ENCODE measurements at places on chromosomes 5 and 9. TPM values are rescaled to one million over a fixed set of nuclear protein-coding genes. Genes with fewer than 3 reads are reported as not detected.
A peak's percentile ranks its signal among the peaks of the same experiment; 100 is the strongest.

- H3K27me3 ChIP-seq = peaks cover 2% of the 10 kb centered on the region
- no peak overlapping the region for H3K4me3 ChIP-seq
- H3K36me3 ChIP-seq = no peaks in the 10 kb centered on the region
- DNase-seq = no peak
- H3K4me1 ChIP-seq = peaks cover 7% of the 10 kb centered on the region
Observed at GRCh38 chr9:4750023-4750673, 9.1 kb upstream of the AK3 start.

GRCh38 chr5:54171645-54172384 is 138.6 kb downstream of the ARL15 start:
- no peaks in the 10 kb centered on the region for H3K27me3 ChIP-seq
- H3K36me3 ChIP-seq = peaks cover 3% of the 10 kb centered on the region
- no peak overlapping the region for H3K27ac ChIP-seq

DNA sequence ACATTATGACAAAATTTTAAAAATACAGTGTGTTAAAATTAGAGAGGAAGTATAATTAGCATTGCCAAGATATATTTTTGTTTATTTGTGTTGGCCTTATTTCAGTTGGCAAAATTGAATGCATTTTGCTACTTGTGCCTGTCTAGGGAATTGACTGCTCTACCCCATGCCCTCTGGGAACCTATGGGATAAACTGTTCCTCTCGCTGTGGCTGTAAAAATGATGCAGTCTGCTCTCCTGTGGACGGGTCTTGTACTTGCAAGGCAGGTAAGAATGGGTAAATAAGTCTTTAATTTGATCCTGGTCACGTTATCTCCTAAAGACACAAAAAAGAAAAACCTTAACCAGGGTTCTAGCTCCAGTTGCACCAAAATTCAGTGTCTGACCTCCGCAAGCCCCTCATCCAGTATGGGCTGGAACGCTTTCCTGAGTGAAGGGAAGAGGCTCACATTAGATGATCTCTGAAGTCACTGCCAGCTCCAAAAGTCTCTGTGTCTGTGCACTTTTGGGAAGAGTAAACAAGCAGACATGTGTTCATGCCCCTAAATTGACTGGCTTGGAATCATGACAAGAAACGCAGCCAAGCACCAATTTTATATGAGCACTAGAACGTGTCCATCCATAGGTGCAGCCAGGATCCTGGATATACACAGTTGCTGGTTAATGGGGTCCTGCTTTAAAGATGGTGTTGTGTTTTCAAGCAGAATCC is 98.3 kb upstream of the PRRC1 start:
- H3K4me3 ChIP-seq = no peak overlapping the region
- no peak for DNase-seq
- H3K36me3 ChIP-seq = no peaks in the 10 kb centered on the region
- no peak overlapping the region for H3K27ac ChIP-seq
- H3K27me3 ChIP-seq = peaks cover 9% of the 10 kb centered on the region
- H3K4me1 ChIP-seq = peaks cover 4% of the 10 kb centered on the region

DNA sequence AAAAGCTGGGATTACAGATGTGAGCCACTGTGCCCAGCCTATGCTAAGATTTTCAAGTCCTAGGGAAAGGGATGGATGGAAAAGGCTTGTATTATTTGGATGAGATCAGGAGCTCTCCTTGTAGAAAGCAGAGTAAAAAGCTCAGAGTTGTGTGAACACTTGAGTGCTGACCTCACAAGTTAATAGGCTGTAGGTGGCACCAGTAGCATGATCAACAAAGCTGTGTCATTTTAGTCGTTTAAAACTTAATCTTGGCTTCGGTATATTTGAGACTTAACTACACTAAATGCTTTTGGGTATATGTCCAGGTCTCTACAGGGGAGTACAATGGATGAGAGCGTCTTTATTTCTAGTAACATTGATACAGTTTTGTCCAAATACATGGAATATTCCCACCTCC is 264.2 kb downstream of the TMEM38B start:
- H3K27me3 ChIP-seq = no peaks in the 10 kb centered on the region
- H3K27ac ChIP-seq = no peak overlapping the region
- no peaks in the 10 kb centered on the region for H3K4me1 ChIP-seq
- DNase-seq = no peak

- H3K36me3 ChIP-seq = peaks cover 3% of the 10 kb centered on the region
- no peak for DNase-seq
- H3K27me3 ChIP-seq = no peaks in the 10 kb centered on the region
- H3K4me1 ChIP-seq = no peaks in the 10 kb centered on the region
- no peak overlapping the region for H3K4me3 ChIP-seq
- H3K27ac ChIP-seq = no peak overlapping the region
Observed at GRCh38 chr5:1037123-1037670, 28.6 kb downstream of the NKD2 start.

- no peak overlapping the region for H3K4me3 ChIP-seq
- H3K36me3 ChIP-seq = peaks cover 20% of the 10 kb centered on the region
- H3K27ac ChIP-seq = peak overlapping the region; percentile 91
- DNase-seq = no peak
- peaks cover 73% of the 10 kb centered on the region for H3K4me1 ChIP-seq
- no peaks in the 10 kb centered on the region for H3K27me3 ChIP-seq
Observed at GRCh38 chr5:154199671-154200220, 9.2 kb downstream of the GALNT10 start.

- H3K4me3 ChIP-seq = no peak overlapping the region
- no peaks in the 10 kb centered on the region for H3K4me1 ChIP-seq
- no peak for DNase-seq
- H3K27me3 ChIP-seq = peaks cover 42% of the 10 kb centered on the region
- H3K27ac ChIP-seq = no peak overlapping the region
Observed at GRCh38 chr5:135163391-135163790, 129.4 kb upstream of the PITX1 start.

GRCh38 chr5:106521701-106522100 is 1149.0 kb downstream of the EFNA5 start:
- H3K4me1 ChIP-seq = no peaks in the 10 kb centered on the region
- H3K36me3 ChIP-seq = no peaks in the 10 kb centered on the region
- H3K4me3 ChIP-seq = no peak overlapping the region
- no peak for DNase-seq

DNA sequence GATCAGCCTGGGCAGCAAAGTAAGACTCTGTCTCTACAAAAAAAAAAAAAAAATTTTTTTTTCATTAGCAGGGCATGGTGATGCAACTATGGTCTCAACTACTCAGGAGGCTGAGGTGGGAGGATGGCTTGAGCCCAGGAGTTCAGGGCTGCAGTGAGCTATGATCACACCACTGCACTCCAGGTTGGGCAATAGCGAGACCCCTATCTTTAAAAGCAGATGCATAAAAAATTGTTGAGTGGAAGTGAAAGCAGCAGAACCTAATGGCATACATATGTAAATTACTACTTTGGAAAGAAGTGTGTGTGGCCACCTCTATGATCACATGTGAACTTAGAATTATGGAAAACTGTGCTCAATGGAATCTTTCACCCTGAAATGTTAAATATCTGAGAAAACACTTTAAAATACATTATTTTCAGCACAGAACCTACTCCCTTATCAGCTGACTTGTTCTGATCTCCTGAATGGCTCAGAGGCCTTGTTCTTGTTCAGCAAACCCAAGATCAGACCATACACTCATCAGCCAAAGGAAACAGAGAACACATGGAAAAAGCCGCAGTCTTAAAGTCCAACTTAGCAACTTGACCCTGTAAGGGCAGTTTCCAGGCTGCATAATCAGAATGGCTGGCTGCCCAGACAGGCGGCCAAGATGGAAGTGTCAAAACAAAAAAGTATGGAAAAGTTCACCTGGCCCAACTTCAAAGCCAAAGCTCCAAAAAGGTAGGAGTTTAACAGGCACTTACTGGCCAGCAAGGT is 56.5 kb downstream of the SIL1 start:
- H3K36me3 ChIP-seq = no peaks in the 10 kb centered on the region
- H3K4me1 ChIP-seq = peaks cover 4% of the 10 kb centered on the region
- no peak overlapping the region for H3K27ac ChIP-seq
- H3K27me3 ChIP-seq = no peaks in the 10 kb centered on the region

GRCh38 chr5:72608297-72608696 is 101.1 kb upstream of the ZNF366 start:
- H3K36me3 ChIP-seq = no peaks in the 10 kb centered on the region
- peaks cover 11% of the 10 kb centered on the region for H3K27me3 ChIP-seq
- H3K4me1 ChIP-seq = no peaks in the 10 kb centered on the region
- no peak for DNase-seq
- no peak overlapping the region for H3K27ac ChIP-seq

DNA sequence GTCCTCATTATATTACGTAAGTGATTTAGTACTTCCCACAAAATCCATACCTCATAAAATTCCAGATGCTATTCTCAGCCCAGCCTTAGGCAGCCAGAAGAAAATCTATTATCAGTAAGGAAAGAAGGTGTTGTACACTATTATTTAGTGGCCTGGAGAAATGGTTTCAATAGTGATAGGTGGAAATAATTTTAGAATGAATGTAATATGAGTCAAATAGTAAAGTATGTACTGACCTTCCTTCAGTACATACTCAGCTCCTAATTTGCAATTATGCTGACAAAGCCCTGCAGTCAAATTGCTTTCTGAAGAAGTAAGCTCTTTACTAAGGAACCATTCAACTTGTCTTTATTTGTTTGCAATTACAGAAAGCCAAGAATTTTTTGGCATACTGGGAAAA is 409.2 kb downstream of the HTR1A start:
- no peak overlapping the region for H3K27ac ChIP-seq
- H3K4me1 ChIP-seq = no peaks in the 10 kb centered on the region
- no peaks in the 10 kb centered on the region for H3K27me3 ChIP-seq
- H3K36me3 ChIP-seq = no peaks in the 10 kb centered on the region

- peaks cover 10% of the 10 kb centered on the region for H3K4me1 ChIP-seq
- no peaks in the 10 kb centered on the region for H3K36me3 ChIP-seq
- H3K27me3 ChIP-seq = peaks cover 5% of the 10 kb centered on the region
- no peak overlapping the region for H3K27ac ChIP-seq
- DNase-seq = no peak
Observed at GRCh38 chr9:110192531-110193261, 15.3 kb downstream of the C9orf152 start.

- peaks cover 62% of the 10 kb centered on the region for H3K4me1 ChIP-seq
- DNase-seq = no peak
- H3K36me3 ChIP-seq = no peaks in the 10 kb centered on the region
- no peaks in the 10 kb centered on the region for H3K27me3 ChIP-seq
- H3K4me3 ChIP-seq = no peak overlapping the region
Observed at GRCh38 chr9:124210697-124211096, 47.1 kb upstream of the NEK6 start.

GRCh38 chr9:6564868-6565267 is 80.7 kb downstream of the GLDC start:
- H3K27me3 ChIP-seq = no peaks in the 10 kb centered on the region
- H3K36me3 ChIP-seq = peaks cover 2% of the 10 kb centered on the region
- H3K4me3 ChIP-seq = no peak overlapping the region
- no peak for DNase-seq
- no peak overlapping the region for H3K27ac ChIP-seq

- DNase-seq = no peak
- no peak overlapping the region for H3K4me3 ChIP-seq
- H3K36me3 ChIP-seq = peaks cover 7% of the 10 kb centered on the region
- H3K27me3 ChIP-seq = peaks cover 6% of the 10 kb centered on the region
Observed at GRCh38 chr9:7313389-7313788, 486.2 kb downstream of the DMAC1 start.

DNA sequence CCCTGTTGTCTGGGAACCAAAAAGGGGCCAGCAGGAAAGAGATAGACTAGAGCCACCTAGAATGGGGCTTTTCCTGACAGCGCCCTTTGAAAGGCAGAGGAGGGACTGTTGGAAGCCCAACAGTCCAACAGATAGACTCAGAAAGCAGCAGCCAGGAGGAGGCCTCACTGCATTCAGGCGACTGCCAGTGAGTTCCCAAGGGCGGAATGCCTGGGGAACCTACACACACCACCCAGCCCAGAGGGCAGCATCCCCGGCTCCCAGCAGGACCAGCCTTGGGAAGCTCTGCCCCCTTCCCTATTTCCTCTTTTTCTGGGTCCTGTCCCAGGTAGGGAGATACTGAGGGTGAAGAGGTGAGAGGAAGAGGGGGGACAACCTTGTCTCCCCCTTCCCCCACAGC is 192.4 kb upstream of the KLF4 start:
- no peak for DNase-seq
- H3K36me3 ChIP-seq = no peaks in the 10 kb centered on the region
- no peak overlapping the region for H3K27ac ChIP-seq
- H3K4me3 ChIP-seq = no peak overlapping the region
- H3K27me3 ChIP-seq = no peaks in the 10 kb centered on the region

DNA sequence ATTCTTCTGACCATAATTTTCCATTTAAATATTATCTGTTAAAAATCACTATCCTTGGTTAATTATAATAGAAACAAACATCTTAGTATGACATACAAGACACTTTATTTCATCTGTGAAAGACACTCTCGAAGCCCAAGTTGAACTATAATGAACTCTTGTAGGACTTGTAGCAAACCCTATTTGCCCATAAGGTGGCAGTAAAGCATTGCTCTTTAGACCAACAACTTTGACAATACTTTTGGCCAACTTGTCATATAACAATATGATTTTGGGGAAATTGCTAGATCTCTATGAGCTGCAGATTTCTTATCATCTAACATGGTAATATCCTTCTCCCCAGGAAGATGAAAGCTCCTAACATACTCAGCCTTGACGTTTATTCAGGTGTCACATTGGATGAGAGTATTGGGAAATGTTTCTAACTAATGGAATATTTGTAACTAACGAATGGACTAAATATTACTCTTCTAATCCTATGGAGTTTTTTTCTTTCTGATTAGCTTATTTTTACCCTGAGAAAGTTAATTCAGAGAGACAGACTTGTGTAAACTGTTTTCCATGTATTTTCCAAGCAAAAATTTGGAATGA is 11.0 kb downstream of the SPINK14 start:
- DNase-seq = no peak
- no peaks in the 10 kb centered on the region for H3K4me1 ChIP-seq
- no peaks in the 10 kb centered on the region for H3K36me3 ChIP-seq

DNA sequence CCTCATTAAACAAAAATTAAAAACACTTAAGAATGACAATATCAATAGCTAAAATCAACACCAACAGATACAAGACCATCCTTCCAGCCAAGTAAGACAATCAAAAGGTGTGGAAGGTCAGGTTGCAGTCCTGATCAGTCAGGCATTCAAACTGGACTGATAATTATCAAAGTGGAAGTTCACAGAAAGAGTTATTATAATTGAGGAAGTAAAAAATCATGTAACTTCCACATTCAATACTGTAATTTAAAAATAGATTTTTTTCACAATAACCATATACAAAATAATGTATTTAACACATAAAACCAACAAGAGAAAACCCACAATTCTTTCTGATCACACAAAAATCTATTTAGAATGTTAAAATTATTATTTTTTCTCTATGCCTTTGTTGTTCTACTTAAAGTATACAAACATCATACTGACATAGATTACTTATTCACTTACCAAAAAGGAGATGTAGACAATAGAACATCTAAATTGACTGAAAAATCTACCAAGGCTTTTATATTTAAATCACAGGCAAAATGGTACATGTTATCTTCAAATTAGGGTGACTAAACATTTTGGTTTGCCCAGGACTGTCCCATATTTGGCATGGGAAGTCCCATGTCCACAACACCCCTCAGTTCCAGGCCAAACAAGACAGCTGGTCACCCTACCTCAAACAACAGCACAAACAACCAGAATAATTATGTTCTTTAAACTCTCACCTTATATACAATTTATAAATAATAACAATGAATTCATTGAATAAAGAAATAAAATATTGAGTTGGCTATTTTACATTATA is 142.5 kb upstream of the SLC24A2 start:
- peaks cover 27% of the 10 kb centered on the region for H3K4me1 ChIP-seq
- H3K27ac ChIP-seq = no peak overlapping the region
- H3K27me3 ChIP-seq = peaks cover 4% of the 10 kb centered on the region
- DNase-seq = no peak

Gene RAD23B
- total RNA-seq = 98.7 TPM

Gene FREM1
- not detected for total RNA-seq

Gene CANX
- 457 TPM for total RNA-seq

Gene TYRP1
- not detected for total RNA-seq

Gene OTP
- 0.05 TPM for total RNA-seq

Gene ADAMTSL2
- not detected for total RNA-seq

Gene MEIKIN
- total RNA-seq = not detected

Gene TAF11L12
- not detected for total RNA-seq

Gene SHISAL2B
- not detected for total RNA-seq

Gene ZBTB5
- 9.7 TPM for total RNA-seq

Gene GDNF
- total RNA-seq = not detected

All from activated CD8-positive, alpha-beta memory T cell treated with anti-CD3 and anti-CD28 coated beads, Interleukin-2, amount 10 ng/mL, durations not matched to agents 7 days and 5 days (primary cell).